Right atrium auricular region (tissue), 2 donors: ENCODE measurements at places on chromosomes 5 and 9. TPM values are rescaled to one million over a fixed set of nuclear protein-coding genes. Genes with fewer than 3 reads are reported as not detected.

SMIM33 gene
- total RNA-seq = not detected

FBP1 gene
- total RNA-seq = 3.6 TPM

DNA sequence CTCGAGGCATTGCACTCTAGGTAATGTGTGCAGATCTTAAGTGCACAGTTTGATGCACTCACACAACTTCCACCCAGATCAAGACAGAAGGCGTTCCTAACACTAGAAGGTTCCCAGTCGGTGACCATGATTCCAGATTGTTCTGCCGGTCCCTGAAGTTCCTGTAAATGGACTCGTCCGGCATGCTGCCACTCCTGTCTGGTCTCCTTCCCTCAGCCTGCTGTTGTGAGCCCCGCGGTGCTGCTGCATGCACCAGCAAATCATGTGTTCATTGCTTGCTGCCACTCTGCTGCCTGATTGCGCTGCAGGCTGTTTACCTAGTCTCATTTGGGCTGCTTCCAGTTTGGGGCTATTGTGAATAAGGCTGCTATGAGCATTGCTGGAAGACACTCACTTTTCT lies 11.5 kb downstream of the STKLD1 start:
- H3K27me3 ChIP-seq = no peaks in the 10 kb centered on the region
- no peaks in the 10 kb centered on the region for H3K36me3 ChIP-seq
- H3K27ac ChIP-seq = no peak overlapping the region
- H3K4me1 ChIP-seq = no peaks in the 10 kb centered on the region

DNA sequence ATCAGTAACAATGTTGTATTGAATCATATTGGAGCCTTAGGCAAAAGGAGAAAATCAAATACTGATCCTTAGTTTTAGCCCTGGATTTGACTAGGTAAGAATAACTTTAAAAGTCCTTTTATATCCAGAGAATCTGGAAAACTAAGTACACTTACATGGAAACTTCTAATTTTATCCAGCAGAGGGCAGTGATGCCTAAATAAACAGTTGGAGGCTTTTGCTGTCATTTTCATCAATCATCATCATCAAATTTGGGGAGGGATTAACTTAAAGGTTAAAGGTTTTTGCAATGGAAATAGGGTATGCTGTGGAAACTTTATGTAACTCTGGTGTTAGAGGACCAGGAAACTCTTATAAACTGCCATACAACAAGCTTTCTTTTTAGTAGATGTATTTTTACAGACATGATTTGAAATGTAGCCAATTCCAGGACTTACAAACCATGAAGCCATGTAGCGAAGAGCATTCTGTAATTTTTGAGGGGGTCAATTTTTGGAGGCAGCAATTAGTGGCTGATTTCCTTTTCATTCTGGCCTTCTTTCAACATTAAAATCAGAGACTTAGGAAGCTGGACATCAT lies 112.7 kb downstream of the OSTF1 start:
- no peak for DNase-seq
- no peak overlapping the region for H3K27ac ChIP-seq
- no peaks in the 10 kb centered on the region for H3K27me3 ChIP-seq
- no peaks in the 10 kb centered on the region for H3K36me3 ChIP-seq

GRCh38 chr5:79845448-79846197 lies 145.4 kb downstream of the MTX3 start:
- H3K4me3 ChIP-seq = no peak overlapping the region
- H3K27ac ChIP-seq = peak overlapping the region; percentile 35
- no peaks in the 10 kb centered on the region for H3K27me3 ChIP-seq
- DNase-seq = peak; percentile 57
- H3K4me1 ChIP-seq = no peaks in the 10 kb centered on the region
- H3K36me3 ChIP-seq = no peaks in the 10 kb centered on the region

- H3K27ac ChIP-seq = no peak overlapping the region
- H3K4me1 ChIP-seq = no peaks in the 10 kb centered on the region
- no peaks in the 10 kb centered on the region for H3K36me3 ChIP-seq
- H3K4me3 ChIP-seq = no peak overlapping the region
- no peaks in the 10 kb centered on the region for H3K27me3 ChIP-seq
- DNase-seq = no peak
These were observed 10.8 kb downstream of the DMRTA1 start for GRCh38 chr9:22457448-22457847.

DNA sequence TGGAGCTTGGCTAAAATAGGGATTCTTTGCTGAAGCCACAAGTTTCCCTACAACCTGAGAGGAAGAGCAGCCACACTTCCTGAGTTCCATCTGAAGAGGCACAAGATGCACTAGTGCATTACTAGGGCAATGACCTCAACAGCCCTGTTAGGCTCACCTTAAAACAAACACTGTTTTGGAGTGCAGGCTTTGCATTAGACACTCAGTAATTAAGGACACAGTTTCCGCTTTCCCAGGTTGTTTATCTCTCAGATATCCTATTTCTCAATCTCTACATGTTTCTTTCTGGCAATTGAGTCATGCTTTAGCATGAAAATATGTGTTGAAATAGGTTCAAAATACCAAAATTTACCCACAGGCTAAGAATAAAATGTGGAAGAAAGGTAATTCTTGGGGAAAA lies 34.2 kb downstream of the EMB start:
- H3K4me1 ChIP-seq = no peaks in the 10 kb centered on the region
- no peak for DNase-seq
- no peak overlapping the region for H3K27ac ChIP-seq
- H3K27me3 ChIP-seq = no peaks in the 10 kb centered on the region
- no peak overlapping the region for H3K4me3 ChIP-seq

C7 gene
- total RNA-seq = 176 TPM

THBS4 gene
- total RNA-seq = 8.5 TPM

- peaks cover 7% of the 10 kb centered on the region for H3K36me3 ChIP-seq
- no peaks in the 10 kb centered on the region for H3K27me3 ChIP-seq
- no peak overlapping the region for H3K4me3 ChIP-seq
- no peak overlapping the region for H3K27ac ChIP-seq
- H3K4me1 ChIP-seq = no peaks in the 10 kb centered on the region
- no peak for DNase-seq
These were observed 29.9 kb downstream of the SKP2 start for GRCh38 chr5:36181774-36182173.

DNA sequence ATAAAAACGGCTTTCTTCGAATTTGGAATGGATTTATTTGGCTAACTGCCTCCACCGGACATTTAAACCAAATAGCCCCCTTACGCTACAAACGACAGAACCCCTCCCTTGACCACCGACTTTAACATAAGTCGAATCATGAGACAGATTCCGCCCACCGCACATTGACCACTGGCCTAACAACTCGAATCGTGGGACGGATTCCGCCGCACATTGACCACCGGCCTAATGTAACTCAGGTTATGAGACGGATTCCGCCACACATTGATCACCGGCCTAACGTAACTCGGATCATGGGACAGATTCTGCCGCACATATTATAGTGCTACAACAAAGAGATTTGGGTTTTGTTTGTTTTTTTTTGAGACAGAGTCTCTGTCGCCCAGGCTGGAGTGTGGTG lies 2.7 kb upstream of the LCN9 start:
- no peak for DNase-seq
- no peak overlapping the region for H3K27ac ChIP-seq
- H3K4me3 ChIP-seq = no peak overlapping the region
- H3K36me3 ChIP-seq = no peaks in the 10 kb centered on the region
- no peaks in the 10 kb centered on the region for H3K4me1 ChIP-seq

CRB2 gene
- total RNA-seq = 3.5 TPM

- no peaks in the 10 kb centered on the region for H3K27me3 ChIP-seq
- no peak for DNase-seq
- no peak overlapping the region for H3K27ac ChIP-seq
- H3K4me3 ChIP-seq = no peak overlapping the region
- no peaks in the 10 kb centered on the region for H3K36me3 ChIP-seq
These were observed 3.8 kb downstream of the LARP1 start for GRCh38 chr5:154758977-154759376.

EIF4E1B gene
- total RNA-seq = not detected

SV2C gene
- 0.04 TPM for total RNA-seq

PCDH1 gene
- total RNA-seq = 25.3 TPM

GRCh38 chr5:175444060-175444904 lies at the start of gene DRD1:
Gene DRD1, minus strand, starts transcription at chr5:175444182. Its CDS starts 1,083 bp downstream, at chr5:175443099.
- peaks cover 3% of the 10 kb centered on the region for H3K27me3 ChIP-seq
- no peaks in the 10 kb centered on the region for H3K4me1 ChIP-seq
- no peak within 1 kb of the TSS for H3K27ac ChIP-seq
- H3K36me3 ChIP-seq = no peaks in the 10 kb centered on the region
- DNase-seq = no peak

DNA sequence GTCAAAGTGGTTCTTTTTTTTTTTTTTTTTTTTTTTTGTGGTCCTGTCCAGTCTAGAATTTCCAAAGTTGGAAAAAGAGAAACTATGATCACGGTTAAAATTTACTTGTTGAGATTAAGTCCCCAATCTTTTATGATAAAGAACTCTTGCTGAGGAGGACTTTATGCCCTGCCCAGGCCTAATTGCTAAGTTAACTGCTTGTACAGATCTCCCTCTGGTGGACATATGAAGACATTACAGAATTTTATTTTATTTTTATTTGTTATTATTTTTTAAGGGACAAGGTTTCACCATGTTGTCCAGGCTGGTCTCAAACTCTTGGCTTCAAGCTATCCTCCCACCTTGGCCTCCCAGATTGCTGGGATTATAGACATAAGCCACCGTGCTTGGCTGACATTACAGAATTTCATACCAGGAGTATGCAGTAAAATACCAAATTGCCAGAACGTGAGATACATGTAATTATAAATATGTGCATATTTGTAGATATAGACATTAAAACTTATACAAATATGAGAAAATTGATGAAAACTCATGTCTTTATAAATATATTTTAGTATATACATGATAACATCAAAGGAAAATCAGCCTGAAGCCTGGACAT lies 91.2 kb downstream of the RFK start:
- DNase-seq = no peak
- H3K27me3 ChIP-seq = no peaks in the 10 kb centered on the region
- H3K27ac ChIP-seq = no peak overlapping the region
- H3K36me3 ChIP-seq = no peaks in the 10 kb centered on the region

CBY3 gene
- not detected for total RNA-seq

DNA sequence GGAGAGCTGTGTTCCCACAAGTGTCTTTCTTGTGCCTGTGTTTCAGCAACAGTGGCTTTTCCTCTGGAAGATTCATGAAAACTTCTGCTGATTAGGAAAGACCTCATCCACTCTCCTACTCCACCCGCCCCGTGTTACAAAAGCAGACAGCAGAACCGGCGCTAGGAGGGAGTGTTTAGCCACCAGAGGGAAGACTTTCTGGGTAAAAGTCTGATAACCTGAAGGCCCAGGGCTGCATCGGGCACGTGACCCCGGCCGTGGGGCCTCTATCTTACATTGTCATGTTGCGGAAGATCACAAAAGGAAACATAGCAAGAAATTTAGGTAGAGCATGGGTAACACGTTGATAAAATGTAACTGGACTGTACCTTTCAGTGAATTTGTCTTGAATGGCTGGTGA lies 32.0 kb upstream of the DMRT2 start:
- H3K36me3 ChIP-seq = no peaks in the 10 kb centered on the region
- DNase-seq = no peak
- H3K27me3 ChIP-seq = no peaks in the 10 kb centered on the region
- no peaks in the 10 kb centered on the region for H3K4me1 ChIP-seq

- H3K27ac ChIP-seq = peak within 1 kb of the TSS; percentile 68
- H3K4me3 ChIP-seq = peak within 1 kb of the TSS; percentile 48
- no peaks in the 10 kb centered on the region for H3K36me3 ChIP-seq
These were observed at the start of gene PCDHGA3 for GRCh38 chr5:141343242-141343952. Gene PCDHGA3, plus strand, starts transcription at chr5:141343829. Its CDS starts 205 bp downstream, at chr5:141344034.

PCDHA3 gene
- total RNA-seq = 0.48 TPM

SPATA31A5 gene
- total RNA-seq = not detected

DNA sequence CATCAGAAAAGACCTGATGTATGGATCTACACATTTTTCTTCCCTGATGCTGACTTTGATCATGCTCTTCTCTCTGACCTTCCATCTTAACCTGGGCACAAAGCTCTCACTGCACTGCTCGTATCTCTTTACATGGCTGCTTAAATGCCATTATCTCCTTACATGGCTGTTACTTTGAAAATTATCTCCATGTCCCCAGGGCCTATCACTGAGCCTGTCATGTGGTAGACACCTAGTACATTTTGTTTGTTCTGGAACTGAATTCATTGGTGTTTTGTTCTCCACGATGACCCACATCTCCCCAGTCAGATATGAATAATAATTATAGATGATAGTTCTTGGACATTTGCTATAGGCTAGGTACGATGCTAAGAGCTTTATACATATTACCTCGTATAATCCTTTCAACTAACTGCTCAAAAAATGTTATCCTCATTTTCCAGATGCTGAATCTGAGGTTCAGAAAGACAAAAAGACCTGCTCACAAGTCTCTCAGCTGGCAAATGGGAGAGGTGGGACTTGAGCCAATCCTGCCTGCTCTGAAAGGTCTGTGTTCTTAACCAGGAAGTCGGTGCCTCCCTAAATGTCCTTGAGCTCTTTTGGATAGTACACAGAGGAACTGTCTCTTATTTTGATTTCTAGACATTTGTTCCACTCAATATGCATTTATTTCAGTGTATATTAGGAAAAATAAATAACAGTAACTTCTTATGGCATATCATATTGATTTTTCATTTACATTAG lies 9.8 kb upstream of the CPEB4 start:
- peak overlapping the region; percentile 72 for H3K27ac ChIP-seq
- no peaks in the 10 kb centered on the region for H3K27me3 ChIP-seq
- no peaks in the 10 kb centered on the region for H3K4me1 ChIP-seq
- H3K4me3 ChIP-seq = no peak overlapping the region
- H3K36me3 ChIP-seq = no peaks in the 10 kb centered on the region
- DNase-seq = no peak

DNA sequence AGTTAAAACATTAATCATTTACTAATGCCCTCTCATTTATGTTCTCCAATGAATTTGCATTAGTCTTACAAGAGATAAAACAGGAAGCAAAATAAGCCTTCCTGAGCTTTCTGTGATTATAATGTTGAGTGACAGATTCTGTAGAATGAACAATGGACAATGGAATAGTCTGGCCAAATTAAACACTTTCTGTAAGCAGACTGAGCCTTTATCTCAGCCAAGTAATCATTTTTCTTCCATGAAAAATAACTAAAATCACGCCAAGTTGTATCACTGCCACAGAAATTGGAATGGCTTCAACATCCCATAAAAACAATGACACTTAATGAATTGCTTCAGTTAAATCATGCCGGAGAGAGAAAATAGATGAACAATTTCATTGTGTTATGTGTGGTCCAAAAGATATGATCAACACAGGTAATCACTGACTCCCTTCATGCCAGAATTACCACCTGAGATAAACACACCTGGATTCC lies 63.0 kb downstream of the TSSK1B start:
- no peaks in the 10 kb centered on the region for H3K27me3 ChIP-seq
- H3K4me1 ChIP-seq = no peaks in the 10 kb centered on the region
- no peak overlapping the region for H3K27ac ChIP-seq
- no peak overlapping the region for H3K4me3 ChIP-seq
- no peak for DNase-seq

FAXDC2 gene
- total RNA-seq = 24.6 TPM

GRCh38 chr9:113011911-113012381 lies at the start of gene ZNF883:
Gene ZNF883, minus strand, starts transcription at chr9:113012192.
- no peaks in the 10 kb centered on the region for H3K4me1 ChIP-seq
- no peaks in the 10 kb centered on the region for H3K36me3 ChIP-seq
- peak within 1 kb of the TSS; percentile 43 for H3K4me3 ChIP-seq
- no peak for DNase-seq
- no peaks in the 10 kb centered on the region for H3K27me3 ChIP-seq

DNA sequence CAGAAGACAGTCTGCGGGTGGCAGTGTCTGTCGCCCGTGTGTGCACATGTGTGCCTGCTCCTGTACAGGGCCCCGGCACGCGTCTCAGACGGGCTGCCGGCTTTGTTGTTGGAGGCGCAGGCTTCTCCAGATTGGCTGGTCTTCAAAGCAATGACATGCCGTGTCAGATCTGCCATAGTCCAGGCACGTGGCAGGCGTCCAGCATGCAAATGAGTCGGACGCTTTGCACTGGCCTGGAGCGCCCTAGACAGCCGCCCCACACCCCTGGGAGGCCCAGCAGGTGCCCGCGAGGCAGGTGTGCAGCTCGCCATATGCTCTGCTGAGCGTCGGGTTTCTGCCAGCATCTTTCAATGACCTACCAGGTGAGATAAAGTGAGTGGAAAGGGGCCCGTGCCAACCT lies 71.5 kb downstream of the GADD45G start:
- peaks cover 23% of the 10 kb centered on the region for H3K4me1 ChIP-seq
- H3K36me3 ChIP-seq = no peaks in the 10 kb centered on the region
- no peak for DNase-seq
